ENCODE measurements at places on chromosomes 3 and 15.

DNA sequence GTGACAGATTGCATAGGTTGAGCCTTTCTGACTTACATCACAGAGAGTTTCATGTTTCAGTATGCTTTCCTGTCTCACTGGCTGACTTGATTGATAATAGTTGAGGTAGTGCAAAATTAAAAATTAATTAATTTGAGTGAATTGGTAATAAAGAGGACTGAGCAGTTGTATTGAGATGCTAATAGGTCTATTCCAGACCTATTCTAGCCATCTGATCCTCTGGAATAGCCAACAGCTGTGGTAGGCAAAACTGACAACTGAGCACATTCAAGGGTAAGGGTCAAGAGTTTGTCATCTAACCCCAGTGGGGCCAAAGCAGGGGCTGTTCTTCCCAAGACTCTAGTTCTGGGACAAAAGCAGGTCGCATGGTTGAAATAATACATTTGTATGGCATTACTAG, 132.4 kb downstream of the EPHA3 start:
- DNase-seq, result no peak

- no peak for DNase-seq
These were observed 36.3 kb downstream of the NGRN start for GRCh38 chr15:90301707-90302300.

GRCh38 chr3:32630266-32630665, 54.7 kb upstream of the CNOT10 start:
- no peak for DNase-seq

- DNase-seq, result no peak
These were observed 26.4 kb downstream of the ASB7 start for GRCh38 chr15:100628746-100629145.

- no peak for DNase-seq
These were observed 333.6 kb upstream of the TBL1XR1 start for GRCh38 chr3:177530908-177531307.

DNA sequence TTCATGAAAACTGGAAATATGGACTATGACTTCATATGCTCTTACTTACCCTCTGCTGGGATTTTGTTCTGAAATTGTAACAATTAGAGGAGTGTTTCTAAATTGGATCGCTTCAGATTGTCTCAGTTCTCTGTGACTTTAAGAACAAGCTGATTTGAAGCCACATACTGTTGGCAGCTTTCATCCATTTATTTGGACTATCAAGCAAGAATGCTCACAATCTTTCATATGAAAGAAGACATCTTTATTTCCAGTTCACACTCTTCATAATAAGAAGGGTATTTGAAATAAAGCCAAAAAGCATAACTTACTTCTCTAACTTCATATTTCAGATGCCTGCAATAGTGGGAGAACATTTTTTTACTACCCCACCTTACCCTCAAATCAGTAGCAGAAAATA, 491.6 kb upstream of the TPRG1 start:
- no peak for DNase-seq

GRCh38 chr15:58441376-58442070, 9.7 kb downstream of the LIPC start:
- DNase-seq, result no peak

DNA sequence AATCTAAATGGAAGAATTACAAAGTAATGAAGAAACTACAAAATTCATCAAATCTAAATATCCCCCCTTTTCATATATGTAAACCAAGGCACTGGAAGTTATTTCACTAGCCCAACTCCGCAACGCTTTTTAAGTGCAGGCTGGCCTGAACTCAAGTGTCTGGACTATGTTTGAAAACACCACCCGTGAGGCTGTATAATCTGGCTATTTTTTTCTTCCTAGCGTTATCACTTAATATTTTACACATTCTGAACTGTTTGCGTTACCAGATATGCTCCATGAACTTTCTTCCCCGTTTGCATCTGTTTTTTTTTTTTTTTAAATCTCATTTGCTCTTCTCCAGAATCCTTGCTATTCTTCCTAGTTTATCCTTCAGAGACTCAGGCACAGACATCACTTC, 619.5 kb upstream of the CBLB start:
- no peak for DNase-seq

GRCh38 chr3:56837196-56837955, 35.6 kb upstream of the ARHGEF3 start:
- DNase-seq, result no peak

- DNase-seq, result no peak
These were observed 73.1 kb upstream of the TSPAN3 start for GRCh38 chr15:77144026-77144425.

DNA sequence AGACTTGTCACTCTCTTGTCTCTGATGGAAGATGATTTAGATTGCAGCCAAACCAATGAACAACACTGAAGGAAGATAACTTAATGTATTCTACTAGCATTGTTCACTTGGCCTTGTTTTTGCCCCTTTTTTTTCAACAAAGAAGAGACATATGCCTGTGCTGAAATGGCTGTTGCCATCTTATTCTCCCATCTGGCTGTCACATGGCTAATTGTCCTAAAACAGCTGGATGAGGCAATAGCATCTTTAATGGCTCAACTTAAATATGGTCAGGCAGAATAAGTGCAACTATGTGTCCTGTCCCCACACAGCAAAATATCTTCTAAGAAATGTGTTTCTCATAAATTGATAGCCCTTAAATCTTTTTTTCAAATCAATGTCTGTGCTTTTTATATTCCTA, 576.9 kb downstream of the TUSC7 start:
- no peak for DNase-seq

- peak; percentile 46 for DNase-seq
These were observed 89.5 kb downstream of the EOMES start for GRCh38 chr3:27632431-27633223.

DNA sequence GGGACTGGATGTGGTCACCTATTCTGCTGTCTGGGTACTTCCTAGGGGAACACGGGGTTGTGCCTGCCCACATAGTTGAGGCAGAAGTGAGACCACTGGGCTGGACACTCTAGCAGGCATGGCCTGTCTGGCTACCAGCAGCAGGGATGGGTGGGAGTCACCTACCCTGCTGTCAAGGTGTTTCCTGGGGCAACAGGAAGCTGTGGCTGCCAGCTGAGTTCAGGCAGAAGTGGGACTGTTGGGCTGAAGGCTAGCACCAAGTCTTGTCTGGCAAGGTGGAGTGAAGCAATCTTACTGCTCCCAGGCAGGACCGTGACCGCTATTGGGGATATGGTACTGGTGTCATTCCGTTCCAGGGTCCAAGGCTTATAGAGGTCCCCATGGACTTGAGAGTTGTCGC, 20.3 kb upstream of the ZDHHC23 start:
- no peak for DNase-seq

- no peak for DNase-seq
These were observed 35.5 kb downstream of the BNC1 start for GRCh38 chr15:83249030-83249343.

- peak; percentile 8 for DNase-seq
These were observed 54.6 kb downstream of the RBMS3 start for GRCh38 chr3:29335438-29335837.

- DNase-seq, result no peak
These were observed 79.3 kb downstream of the SLC7A14 start for GRCh38 chr3:170506556-170506955.

- DNase-seq, result no peak
These were observed 92.1 kb upstream of the UBE2E1 start for GRCh38 chr3:23713641-23714040.

DNA sequence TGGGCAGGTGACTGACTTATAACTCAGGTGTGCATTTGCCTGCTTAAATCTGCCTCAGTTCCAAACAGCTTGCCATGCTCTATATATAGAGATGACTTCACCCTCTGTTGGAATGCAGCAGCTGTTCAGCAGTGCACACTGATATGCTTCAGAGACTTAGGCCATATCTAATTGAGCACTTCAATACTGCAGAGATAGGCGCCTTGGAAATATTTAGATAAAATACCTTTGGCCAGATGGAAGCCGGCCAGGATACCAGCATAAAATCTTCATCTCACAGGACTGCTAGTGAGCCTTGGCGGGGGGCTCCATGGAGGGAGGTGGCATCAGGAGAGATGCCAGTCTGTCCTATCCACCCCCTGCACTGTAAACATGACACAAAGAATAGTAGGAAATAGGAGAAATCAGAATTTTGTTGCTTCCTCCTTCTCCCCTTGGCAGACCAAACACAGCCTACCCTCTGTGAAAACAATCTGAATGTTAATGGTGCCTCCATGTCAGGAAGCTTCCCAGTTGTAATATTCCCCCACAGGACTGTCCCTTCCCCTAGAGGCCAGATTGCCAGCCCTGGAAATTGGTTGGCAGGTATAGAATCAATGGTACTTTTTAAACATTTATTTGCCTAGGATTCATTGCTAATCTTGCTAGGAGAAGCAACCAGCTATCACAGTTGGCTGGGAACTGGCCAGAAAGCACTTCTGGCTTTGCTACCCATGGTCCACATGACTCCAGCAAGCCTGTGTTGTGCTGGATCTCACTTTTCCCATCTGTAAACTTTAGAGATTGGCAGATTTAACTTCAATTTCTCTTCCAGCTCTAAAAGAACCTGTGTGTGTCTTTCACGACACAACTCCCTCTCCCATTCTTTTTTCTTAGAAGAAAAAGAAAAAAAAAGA, 215.5 kb upstream of the KCNMB2 start:
- peak; percentile 93 for DNase-seq

DNA sequence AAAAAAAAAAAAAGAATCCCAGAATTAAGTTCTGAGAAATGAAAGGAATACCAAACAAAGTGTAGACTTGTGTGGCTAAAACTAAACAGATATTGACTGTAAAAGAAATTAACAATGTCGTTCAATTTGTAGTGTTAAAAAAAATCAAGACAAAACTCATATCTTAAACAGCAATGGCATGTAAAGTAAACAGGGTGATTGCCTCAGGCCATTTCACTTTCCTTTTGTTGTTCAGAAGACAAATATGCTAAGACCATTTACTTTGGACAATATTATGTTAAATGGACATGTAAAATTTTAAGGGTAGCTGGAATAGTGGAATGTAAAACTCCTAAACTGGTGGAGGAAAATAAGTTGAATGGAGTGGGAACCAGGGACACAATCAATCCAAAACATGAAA, 139.1 kb downstream of the RTP4 start:
- DNase-seq, result no peak

GRCh38 chr15:71761649-71762048, 48.7 kb upstream of the NR2E3 start:
- DNase-seq, result no peak

GRCh38 chr3:117407317-117407716, 697.7 kb downstream of the TUSC7 start:
- DNase-seq, result no peak

DNA sequence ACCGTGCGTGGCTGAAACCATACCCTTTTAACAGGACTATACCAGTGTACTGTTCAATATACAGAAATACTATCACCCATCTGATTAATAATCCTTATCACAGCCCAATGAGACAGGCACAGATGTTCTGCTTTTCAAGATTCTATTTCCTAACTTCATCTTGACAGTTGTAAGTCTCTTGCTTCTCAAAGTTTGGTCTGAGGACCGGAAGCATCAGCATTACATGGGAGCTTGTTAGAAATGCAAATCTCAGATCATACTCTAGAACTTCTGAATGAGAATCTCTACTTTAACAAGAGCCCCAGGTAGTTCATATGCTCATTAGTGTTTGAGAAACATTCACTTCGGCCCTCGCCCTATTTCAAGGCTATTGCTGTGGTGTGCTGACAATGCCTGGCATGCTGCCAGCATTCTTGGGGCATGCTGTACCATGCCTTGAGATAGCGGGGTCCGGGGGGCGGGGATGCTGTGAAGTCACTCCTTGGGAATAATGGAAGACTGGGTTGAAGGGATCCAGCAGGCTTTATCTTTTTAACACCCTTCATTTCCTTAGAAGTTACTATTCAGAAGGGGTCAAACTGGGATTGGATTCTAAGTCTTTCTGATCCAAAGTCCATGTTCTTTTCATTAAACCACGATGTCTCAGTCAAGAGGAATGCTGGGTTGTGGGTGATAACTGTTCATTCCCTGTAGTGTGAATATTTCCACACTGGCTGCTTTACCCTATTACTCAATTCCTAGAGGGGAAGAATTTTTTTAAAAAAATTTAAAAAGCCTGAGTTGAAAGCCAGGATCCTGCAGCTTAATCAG, 194.7 kb downstream of the LPP start:
- DNase-seq, result peak; percentile 35

GRCh38 chr3:73378207-73378606, 246.5 kb downstream of the PDZRN3 start:
- DNase-seq, result no peak
